Neural crest cell (in vitro differentiated cells): ENCODE measurements at places on chromosomes 7 and 10.

DNA sequence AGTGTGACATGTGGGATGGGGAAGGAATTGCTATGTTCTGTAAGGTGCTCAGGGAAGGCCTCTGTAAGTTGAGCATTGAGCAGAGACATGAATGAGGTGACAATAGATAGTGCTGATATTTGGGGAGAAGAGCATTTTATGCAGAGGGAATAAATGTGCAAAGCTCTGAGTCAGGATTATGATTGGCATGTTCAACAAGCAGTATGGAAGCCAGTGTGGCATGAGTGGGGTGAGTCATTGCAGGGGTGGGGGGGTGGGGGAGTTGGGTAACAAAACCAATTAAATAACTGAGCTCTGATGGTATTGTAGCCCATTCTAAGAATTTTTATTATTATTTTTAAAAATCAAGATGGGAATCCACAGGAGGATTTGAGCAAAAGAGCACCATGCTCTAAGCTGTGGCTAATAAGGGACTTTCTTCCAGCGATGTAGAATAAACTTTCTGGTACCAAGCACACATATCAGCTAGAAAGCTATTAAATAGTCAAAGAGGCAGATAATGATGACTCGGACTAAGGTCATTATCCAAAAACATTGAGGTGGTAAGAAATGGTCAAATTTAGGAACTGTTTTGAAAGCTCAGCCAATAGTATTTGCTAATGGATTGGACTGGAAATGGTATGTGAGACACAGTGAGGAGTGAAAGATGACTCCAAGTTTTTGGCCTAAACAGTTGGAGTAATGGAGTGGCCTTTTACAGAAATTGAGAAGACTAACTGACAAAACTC lies 96.4 kb downstream of the PRKG1 start:
- no peak for DNase-seq

DNA sequence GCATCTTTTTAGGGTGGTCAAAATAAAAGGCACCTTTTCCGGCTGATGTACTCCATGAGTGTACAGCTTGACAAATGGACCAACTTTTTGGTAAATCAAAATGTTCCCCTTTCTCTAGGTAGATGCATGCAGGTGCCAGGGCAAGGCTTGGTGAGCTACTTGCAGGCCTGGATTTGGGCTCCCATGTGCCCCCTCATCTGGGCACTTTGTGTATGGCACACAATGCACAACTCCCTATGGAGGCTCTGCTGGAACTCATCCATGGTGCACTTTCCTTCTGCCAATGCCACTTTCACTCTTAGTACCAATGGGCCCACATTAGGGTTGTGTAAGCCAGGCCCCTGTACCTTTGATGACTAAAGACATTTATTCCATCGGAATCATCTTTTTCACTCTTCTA lies 300.8 kb downstream of the SDHAF3 start:
- DNase-seq, result no peak

DNA sequence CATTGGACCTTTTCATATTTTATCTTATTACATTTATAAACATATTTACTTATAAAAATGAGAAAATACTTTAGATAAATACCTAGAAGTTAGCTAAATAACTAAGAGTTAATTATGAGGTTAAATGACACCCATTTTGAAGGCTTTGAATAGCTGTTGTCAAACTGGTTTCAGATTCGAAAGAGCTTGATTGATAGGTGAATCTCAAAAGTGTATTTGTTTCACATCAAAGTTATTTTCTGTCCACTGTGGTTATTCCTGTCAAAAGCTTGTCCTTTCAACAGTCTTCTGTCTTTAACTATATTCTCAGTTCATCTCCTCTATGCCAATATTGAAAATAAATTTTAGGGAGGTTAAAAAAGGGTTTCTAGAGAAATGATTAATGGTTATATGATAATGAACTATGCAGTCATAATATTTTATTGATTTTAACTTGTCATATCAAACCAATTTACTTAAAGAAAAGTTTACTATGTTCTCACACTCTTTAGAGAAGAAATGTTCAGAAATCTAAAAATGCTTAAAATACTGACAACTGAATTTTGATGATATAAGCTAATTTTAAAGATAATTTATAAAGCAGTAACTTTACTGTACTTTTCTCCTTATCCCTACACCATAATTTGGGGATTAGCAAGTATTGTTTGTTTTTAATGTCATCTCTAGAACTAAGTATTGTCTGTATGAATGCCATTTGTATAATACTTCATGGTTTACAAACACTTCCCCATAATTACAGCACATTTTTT lies 72.0 kb upstream of the FOXP2 start:
- DNase-seq, result no peak

DNA sequence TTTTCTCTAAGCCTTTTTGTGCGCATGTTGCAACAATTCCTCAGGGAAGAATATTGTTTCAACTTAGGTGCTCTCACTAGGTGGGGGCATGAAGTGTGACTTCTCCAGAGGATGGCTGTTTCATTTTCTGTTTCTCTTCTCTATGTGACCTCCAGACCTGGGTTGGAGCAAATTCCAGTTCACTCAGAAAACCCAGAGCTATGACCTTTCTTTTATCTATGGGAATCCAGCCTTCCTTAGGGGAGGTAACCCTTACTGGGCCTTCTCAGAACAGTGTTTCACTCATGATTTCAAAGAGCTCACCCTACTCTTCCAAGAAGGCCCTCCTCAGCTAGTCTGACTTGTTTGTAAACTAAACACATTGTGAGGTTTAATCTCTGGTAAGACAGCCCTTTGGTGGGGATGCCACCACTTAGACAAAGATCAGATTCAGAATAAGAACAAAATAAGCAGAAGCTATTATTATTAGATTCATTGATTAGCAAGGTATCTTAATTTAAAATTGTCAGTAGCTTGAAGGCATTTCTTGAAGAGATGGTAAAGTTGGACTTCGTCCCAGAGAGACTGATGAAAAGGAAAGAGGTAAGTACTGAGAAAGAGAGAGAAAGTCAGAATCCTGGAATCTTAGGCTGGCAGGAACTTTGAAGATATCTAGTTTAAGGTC lies 16.6 kb upstream of the TAS2R60 start:
- DNase-seq, result no peak

GRCh38 chr10:127243490-127244272 lies 47.3 kb upstream of the INSYN2A start:
- DNase-seq, result peak; percentile 58
